ENCODE measurements at places on chromosomes 5 and 9.

DNA sequence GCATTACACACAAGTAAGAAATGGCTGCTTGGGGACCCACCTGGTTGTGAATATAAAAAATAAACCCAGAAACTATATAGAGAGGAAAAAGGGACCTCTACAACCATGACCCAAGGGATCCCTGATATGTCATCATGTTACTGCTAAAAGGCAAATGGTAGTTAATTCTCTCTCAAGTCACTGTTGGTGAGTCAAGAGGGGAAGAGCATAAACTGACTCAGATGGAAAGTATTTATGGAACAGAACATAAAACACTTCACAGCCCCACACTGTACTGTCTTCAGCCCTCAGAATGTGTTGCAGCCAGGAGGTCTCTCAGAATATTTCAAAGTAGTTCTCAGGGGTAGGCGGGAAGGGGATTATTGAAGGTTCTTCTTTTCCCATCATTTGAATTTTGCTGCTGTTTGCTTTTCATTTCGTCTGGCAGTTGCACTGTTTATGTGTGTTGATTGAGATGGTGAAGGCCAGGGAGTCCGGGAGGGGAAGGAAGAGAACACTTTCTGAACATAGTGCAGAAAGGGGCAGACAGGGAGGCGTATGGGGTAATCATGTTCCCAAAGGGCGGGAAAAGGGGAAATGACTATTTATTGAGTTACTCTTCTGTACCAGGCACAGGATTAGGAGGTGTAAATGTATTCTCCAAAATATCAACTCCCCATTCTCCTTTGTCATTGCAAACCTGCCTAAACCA is 85.5 kb downstream of the TEK start:
- DNase-seq: no peak

DNA sequence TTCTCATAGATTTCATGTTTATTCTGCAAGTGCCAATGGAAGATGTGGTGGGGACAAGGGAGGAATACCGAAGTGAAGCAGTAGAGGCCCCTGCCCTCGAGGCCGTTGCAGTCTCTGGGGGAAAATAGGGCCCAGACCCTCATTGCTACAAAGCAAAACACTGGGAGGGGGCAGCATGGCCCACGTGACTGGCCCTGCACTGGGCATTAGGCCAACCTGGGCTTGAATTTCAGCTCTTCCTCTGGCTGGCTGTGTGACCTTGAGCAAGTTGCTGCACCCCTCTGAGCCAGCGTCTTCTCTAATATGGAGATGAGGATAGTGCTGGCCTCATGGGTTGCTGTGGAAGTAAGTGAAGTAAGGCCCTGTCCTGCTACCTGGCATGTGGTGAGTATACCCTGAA is 709 bp upstream of the SYNPO start:
- DNase-seq: no peak

DNA sequence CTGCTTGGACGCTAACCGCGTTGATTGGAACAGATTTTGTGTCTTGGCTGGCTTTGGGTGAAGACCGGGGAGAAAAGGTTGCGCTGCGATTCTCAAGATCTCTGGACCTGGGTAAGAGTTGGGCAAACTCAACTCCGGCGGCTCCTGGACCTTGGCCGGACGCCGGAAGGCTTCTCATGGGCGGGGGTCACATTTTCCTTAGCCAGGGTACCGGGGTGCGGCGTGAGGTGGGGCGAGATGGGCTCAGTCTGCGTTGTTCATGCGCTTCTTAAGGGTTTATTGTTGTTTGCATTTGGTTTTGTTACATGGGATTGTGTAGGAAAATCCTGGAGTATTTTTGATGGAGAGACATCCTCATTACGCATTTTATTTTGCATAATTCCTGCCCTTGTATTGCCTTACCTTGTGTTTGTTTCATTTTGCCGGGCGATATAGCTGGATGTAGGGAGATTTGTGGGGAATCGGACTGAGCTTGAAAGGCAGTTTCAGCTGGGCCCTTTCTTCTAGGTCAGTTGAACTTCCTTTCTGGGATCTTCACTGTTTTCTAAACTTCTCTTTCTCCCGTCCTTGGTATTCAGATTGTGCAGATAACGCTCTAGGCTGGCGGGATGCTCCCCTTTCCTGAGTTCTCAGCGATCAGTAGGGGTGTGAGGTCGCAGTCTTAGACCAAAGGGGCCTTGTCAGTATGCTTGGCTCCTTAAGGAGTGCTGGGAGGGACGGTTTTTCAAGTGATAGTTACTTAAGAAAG is 524 bp downstream of the MEGF10 start:
- no peak for DNase-seq

GRCh38 chr5:138661991-138662434 is 86.8 kb upstream of the HSPA9 start:
- DNase-seq: no peak

DNA sequence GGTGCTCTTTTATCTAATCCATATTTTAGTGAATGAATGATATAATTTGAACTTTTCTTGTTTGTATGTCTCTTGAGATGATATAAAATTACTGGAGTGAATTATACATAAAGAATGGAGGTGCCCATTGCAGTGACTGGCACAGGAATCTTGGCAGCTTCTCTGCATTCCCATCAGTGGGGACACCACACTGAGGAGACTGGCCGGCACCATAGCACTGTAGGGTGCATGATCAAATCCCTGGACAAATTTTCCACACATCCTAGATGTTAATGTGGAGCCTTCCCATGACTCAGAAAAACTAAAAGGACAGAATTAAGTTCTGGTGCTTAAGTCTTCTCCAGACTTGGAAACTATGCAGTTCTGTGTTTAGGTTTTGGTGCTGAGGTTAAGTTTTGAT is 124.1 kb downstream of the CEP120 start:
- DNase-seq: no peak

- DNase-seq: no peak
Measured at GRCh38 chr9:107982001-107982400, 492.4 kb upstream of the KLF4 start.

- no peak for DNase-seq
Measured at GRCh38 chr9:121019273-121019672, 30.8 kb downstream of the C5 start.

DNA sequence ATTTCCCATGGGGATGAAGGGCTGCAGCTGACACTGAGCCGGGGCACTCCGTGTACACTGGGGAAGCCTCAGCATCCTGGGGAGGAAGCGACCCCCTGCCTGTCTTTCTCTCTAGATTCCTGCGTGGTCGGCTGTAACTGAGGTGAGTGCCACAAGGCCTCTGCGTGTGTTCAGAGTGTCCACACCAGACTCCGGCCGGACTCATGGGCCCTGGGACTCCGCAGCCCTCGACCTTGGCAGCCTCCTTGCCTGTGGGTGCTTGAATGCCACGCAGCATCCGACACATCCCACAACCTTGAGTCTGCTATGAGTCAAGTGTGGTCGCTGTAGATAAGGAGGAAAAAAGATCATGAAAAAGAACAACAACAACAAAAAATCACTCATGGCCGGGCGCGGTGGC is 23.4 kb downstream of the PAEP start:
- DNase-seq: no peak

- DNase-seq: no peak
Measured at GRCh38 chr9:93587651-93588347, 11.4 kb downstream of the PHF2 start.

- no peak for DNase-seq
Measured at GRCh38 chr9:16385590-16385989, 484.9 kb downstream of the BNC2 start.

GRCh38 chr5:68115584-68115983 is 100.0 kb upstream of the PIK3R1 start:
- DNase-seq: no peak

DNA sequence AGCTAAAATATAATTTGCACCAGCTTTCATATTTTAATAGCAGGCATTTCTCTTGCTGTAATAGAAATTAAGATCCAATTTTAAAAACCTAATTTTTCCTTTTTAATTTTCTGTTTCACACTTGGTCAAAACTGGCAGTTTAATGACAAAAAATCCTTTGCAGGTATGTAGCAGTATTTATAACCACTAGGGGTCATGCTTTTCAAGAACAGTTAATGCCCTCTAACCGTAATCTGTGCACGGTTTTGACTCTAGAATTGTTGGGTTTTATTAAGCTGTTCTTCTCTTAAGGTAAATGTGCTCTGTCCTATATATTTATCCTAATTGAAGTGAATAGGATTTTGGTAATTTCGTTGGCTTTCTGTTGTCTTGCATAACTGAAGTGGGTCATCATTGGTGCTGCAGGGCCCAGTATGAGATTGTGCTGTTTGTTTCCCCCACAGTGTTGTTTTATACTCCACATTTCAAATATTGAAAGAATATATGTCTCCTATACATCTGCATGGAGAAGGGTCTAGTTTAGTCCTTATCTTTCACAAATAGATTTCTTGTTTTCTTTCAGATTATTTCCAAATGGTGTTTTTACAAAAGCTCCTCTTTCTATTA is 107.4 kb downstream of the SCAMP1 start:
- DNase-seq: peak; percentile 62
